ENCODE measurements at places on chromosomes 6 and 20. TPM values are rescaled to one million over a fixed set of nuclear protein-coding genes. Genes with fewer than 3 reads are reported as not detected.

DNA sequence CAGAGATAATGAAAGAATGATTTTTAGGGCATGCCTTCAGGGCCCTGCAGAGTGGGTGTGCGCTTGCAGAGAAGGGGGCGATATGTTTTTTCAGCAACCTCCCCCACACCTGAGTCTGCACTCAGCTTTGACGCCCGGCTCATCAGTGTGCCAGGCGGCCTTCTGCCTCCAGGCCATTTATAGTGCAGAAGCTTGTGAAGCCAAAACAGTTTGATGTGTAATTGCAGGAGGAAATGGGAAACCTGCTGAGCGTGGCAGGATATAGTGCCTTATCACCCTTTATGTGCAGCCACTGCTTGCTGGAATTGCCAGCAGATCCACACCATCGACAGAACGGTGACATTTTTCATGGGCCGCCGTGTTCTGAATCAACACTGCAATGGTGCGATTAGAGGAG is 178.2 kb downstream of the CDH4 start:
- no peak for DNase-seq

GRCh38 chr6:26016245-26016962 is 53.8 kb downstream of the TRIM38 start:
- peak; percentile 46 for DNase-seq

DNA sequence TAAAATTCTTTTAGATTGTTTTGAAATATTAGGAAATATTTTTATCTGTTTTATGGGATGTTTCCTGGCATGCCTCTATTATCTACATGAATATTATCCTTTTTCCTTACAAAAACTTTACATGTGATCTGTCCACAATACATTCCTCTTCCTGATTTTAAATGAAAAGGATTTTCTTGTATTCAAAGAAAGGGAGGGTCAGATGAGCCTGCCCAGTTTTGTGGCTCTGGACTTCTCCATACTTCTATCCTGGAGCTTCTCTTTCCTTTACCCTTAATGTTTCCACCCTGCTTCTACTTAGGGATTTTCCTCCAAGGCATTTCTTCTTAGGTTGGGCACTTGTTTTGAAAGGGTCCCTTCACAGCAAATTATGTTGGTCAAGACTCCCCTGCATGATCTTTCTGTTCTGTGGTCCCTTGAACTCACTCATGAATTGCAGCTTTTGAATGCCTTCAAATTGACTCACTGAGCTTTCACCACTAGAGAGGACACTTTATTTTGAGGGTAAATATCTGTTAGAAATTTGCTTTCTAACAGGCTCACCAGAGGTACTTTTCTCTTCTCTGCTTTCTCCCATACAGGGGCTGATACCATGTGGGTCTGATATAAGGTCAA is 104.9 kb downstream of the CENPW start:
- DNase-seq: no peak

DNA sequence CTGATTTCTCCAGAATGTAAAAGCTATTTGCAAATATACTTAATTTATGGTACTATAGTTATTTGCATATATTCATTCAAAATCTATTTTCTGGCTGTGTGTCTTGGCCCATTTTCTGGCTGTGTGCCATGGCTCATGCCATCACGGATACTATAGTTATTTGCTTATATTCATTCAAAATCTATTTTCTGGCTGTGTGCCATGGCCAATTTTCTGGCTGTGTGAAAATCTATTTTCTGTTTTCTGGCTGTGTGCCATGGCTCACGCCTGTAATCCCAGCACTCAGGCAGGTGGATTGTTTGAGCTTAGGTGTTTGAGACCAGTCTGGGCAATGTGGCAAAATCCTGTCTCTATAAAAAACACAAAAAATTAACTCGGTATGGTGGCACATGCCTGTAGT is 28.9 kb upstream of the RIPK1 start:
- DNase-seq: no peak

Gene TTLL9
- total RNA-seq: 0.21 TPM

DNA sequence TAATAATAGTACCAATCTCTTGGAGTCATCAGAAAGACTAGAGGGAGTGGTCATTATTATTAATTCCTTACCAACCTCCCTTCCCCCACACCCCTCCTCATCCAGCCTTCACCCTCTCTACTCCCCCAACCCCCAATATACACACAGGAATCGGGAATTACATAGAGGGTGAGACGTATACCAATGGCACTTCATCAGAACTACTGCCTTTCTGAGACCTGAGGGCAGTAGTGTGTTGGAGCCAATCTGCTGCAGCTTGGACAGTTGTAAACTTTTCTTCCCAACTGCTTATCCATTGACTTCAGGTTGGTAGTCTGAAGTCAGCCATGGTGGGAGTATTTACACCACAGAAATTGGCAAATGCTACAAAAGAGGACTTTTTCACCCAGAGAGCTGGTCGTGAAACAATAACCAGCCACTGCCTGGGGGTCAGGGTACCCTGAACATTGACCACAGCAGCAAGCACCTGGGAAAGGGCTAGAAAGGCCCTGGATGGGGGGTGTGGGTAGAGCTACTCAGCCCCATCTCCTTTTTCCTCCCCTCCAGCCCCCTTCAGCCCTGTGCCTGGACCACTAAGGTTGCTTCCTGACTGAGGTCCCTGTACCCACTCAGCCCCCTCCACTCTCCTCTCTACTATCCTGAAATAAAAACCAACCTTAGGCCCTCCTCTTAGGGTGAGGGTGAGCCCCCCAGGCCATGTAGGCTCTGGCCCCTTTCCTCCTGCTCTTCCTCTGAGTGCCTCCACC is 161.5 kb downstream of the MRPL14 start:
- DNase-seq: no peak

Gene LRRN4
- under 0.01 TPM for total RNA-seq

Gene SRMS
- total RNA-seq: under 0.01 TPM

DNA sequence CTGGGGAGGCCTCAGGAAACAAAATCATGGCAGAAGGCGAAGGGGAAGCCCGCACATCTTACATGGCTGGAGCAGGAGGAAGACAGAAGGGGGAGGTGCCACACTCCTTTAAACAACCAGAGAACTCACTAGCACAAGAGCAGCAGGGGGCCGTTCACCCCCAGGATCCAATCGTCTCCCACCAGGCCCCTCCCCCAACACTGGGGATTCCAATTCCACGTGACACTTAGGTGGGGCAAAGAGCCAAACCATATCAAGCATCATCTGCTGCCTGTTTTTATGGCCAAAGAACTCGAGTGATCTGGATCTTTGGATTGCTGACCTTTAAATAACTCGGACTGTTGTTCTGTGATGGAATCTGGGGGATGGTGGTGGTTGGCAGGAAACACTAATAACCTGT is 28.0 kb downstream of the PNLDC1 start:
- no peak for DNase-seq

Gene BACH2
- total RNA-seq: 4.5 TPM

DNA sequence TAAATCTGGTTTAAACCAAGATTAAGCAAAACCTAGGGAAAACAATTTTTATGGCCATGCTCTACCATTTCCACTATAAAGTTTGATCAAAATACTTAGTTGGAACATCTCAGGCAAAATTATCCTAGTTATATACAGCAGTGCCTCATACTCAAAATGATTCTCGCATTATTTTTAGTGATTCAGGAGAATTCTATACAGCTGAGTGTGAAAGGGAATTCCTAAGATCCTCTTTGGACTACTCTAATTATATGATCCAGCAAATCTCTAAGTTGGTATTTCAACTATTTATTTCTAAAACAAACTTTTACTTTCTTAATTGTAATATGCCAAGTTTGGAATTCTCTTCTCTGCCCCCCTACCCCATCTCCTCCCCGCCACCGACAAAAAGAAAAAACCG is 8.6 kb downstream of the DTNBP1 start:
- no peak for DNase-seq

GRCh38 chr6:72376736-72377135 is 245.1 kb upstream of the KCNQ5 start:
- DNase-seq: no peak

- DNase-seq: peak; percentile 62
These were observed 620.7 kb upstream of the BTBD3 start for GRCh38 chr20:11296951-11297350.

DNA sequence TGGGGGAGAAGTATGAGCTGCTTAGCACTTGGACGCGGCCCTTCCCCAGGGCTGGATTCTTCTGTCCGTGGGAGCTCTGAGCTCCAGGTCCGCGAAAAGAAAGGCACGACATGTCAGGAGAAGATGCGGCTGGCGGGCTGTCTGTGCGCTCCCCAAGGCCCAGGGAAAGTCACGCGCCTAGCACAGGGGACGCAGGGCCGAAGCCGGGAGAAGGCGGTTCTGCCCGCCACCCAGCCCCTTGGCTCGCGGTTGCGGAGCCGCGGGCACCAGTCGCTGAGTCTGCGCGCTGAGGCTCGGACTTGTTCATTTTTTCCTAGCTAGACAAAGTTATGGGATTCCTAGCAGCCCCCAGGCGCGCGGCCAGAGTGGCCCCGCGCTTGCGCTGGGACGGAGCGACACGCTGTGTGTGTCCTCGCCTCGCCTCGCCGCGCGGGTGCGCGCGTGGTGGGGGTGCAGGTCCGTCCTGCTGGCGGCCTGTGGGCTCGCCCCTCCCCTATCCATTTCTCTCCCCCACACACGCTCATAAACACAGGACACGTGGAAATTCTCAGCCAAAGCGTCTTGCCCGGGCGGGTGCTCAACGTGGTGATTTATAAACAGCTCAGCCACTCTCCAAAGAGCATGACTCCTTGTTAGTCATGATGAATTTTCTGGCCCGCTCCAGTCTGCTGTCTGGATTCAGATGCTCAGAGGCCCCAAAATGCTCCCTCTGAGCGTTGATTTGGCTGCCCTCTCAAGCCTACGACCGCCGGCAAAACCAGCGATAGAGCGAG is 1.9 kb upstream of the POU3F2 start:
- peak; percentile 76 for DNase-seq

- no peak for DNase-seq
These were observed 180.5 kb downstream of the ADAT2 start for GRCh38 chr6:143270026-143270425.

DNA sequence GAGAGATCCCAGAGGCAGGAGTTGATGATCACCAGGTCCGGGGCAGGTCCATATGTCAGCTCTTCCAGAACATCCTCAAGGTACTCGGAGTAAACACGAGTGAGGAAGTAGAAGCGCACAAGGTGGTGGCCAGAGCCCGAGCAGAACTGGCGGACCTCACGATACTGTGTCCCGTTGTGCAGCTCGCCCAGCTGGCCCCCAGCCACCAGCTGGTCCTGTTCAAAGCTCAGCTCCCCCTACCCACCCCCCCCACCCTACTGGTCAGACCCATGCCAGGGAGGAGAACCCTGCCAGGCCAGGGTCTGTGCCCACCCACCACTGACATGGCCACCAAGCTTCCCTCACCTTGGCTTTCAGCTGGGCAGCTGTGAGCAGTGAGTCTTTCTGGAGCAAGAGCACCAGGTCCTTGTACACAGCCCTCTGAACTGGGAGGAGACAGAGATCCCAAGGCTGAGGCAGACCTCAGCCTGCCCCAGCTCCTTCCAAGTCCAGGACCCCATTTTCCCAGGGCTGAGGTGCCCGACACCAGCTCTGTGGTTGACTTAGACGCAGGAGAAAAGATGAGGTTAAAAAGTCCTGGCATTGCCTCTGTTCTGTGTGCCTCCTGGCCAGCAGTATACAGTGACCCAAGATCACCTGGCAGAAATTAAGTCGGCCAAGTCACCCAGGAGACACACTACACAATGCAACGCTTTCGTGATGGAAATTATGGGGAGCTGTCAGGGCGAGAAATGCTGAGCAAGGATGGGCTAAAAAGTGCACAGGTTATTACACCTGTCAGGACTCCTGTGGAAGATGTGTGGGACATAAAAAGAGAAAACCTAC is 1.4 kb downstream of the PCED1A start:
- no peak for DNase-seq

Gene MLN
- total RNA-seq: not detected
